ENCODE measurements at places on chromosomes 13 and 19.

DNA sequence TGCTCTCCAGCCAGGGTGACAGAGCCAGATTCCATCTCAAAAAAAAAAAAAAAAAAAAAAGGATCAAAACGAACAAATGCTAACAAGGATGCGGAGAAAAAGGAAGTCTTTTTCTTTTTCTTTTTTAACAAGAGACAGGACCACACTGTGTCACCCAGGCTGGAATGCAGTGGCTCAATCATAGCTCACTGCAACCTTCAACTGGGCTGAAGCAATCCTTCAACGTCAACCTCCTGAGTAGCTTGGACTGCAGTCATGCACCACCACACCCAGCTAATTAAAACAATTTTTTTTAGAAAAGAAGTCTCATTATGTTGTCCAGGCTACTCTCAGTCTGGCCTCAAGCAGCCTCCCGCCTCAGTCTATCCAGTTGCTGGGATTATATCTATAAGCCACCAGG lies 20.8 kb upstream of the OR7A17 start:
- no peak for DNase-seq

DNA sequence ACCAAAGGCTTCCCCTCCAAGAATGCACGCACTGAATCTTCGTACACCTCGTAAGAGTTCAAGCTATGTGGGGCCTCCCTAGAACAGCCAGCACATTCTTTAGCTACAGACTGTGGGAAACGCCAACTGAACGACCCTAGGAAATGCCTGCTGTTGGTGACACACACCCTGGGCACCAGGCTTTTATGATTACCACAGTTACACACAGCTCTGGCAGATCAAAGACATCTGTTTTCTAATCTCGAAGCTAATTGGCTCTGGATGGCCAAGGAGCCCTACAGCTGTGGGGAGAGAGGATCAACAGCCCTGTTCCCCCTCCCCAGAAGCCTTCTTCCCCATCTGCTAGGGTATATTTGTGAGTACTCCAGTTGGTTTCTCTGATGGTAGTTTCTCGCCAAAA lies 123.0 kb downstream of the COL4A1 start:
- no peak for DNase-seq

DNA sequence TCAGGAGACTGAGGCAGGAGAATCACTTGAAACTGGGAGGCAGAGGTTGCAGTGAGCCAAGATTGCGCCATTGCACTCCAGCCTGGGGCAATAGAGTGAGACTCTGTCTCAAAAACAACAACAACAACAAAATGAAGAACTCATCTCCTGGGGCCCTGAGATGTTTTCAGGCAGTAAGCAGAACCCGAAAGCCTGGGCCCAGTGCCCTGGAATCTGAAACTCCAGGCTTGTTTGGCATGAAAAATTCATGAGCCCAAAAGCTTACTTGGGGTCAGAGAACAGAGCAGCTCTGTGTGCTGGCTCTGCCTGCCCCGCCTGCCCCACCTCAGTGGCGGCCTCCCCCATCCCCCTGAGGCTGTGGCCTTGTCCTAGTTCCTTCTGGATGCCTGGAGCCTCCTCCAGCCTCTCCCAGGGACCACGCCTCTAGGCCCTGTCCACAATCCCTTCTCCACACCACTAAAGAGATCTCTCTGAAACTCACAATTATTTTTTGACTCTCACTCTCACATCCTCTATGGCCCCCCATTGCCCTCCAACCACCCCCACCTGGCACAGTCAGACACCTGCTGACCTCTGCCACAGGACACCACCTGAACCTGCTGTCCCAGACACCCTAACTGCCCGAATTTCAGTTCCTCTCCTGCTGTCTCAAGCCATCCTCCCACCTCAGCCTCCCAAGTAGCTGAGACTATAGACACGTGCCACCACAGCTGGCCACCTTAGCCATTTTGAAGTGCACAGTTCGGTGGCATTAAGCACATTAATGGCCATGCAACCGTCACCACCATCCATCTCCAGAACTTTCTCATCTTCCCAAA lies 6.9 kb upstream of the AP1M2 start:
- no peak for DNase-seq

DNA sequence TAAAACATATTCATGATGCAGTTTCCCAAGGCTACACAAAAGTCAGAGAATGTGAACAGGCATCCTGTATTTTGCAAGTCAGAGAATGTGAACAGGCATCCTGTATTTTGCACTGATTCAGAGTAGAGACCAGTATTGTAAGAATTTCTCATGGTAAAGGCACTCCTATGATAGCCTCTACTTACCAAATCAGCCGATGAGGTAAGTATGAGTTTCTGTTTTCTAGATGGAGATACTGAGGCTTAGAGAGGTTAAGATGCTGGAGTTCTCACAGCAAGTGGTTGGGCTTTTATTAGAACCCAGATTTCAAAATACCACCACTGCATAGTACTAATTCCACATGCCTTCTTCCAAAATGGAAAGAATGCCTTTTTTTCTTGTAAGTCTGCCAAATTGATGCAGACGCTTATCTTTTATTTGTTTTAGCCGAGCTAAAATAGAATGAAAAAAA lies 12.3 kb downstream of the TPT1 start:
- no peak for DNase-seq

DNA sequence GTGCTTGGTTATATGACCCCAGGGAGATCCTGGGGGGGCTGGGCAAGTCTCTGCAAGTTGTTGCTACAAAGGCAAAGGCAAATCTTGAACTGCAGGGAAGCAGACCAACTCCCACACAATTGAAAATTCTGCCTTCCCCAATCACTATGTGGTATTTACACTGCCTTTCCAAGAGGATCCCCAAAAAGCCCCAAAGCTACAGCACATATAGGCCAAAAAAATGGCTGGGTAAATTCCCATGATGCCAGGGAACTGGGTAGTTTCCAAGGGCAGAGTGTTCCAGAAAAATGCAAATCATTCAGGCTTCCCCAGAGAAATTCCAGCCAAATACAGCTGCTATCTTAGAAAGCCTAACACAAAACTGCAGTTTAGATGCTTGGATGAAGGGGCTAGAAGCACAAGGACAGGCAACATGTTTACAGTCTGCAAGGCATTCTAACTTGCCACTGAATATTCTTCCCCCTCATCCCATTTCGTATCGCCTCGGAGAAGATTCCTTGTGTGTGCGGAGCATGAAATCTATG lies 6.2 kb downstream of the FOXO1 start:
- no peak for DNase-seq

DNA sequence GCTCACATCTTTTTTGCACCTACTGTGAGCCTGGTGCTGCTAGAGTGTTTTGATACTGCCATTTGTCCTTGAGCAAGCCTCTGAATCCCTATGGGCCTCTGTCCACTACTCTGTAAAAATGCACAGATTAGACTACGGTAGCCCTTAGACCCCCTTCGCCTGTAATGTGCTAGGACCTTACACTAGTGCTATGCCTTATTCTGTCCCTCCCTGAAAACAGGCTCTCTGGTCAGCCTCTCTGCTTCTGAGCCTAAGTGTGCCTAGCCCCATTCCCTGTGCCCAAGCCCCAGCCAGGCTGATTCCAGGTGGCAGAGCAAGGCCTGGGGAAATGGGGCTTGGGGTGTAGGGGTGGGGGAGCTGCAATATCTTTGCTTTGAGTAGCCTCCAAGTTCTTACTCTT lies 10.7 kb downstream of the HMGB1 start:
- DNase-seq, result no peak

DNA sequence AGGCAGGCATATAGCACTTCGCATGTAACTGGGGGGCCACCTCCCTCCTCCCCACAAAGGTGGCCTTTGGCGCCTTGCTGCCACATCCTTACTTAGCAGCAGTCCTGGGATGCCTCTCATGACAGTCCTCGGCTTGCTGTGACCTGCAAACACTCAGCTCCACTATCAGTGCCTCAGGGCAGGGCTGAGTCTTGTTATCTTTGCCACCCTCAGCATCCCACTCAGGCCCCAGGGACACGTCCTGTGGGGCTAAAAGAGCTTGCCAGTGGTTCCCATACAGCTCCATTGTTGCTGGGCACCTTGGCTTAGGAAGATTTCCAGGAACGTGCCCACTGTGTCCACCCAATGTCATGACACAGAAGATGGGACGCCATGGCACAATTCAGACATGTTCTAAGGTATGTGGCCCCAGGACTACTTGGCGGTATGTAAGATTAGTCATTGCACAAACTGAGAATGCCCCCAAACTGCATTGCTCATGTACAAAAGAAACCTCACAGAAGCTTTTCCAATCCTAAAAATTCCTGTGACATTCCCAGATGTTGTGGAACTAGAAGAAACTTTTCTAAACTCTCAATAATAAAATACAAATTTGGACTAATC lies 16.3 kb downstream of the DOCK9 start:
- DNase-seq, result no peak

Measured in SIG-M5 (cell line).